Kasumi-1 (cell line): ENCODE measurements at places on chromosomes 2 and 18.

- peak; percentile 72 for DNase-seq
Observed at GRCh38 chr18:12278741-12279682, 24.9 kb downstream of the CIDEA start.

DNA sequence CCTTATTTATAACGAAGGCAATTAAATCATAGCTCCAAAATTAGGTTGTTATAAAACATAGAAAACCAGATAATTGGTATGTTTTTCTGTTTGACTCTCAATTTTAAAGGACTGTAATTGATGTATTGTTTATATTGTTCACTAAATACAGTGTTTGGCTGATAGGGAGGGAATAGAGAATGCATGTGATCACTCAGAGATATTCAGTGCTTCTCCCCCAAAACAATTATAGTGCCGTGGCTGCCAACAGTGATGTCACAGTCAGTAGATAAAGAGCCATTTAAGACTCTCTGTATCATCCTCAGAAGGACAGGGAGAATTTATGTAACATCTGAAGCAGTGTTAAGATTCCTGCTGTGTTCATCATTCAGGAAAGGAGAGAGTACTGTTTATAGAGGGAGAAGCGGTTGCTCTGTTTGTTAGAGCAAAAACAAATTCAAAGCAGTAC lies 69.6 kb downstream of the PHLPP1 start:
- no peak for DNase-seq

DNA sequence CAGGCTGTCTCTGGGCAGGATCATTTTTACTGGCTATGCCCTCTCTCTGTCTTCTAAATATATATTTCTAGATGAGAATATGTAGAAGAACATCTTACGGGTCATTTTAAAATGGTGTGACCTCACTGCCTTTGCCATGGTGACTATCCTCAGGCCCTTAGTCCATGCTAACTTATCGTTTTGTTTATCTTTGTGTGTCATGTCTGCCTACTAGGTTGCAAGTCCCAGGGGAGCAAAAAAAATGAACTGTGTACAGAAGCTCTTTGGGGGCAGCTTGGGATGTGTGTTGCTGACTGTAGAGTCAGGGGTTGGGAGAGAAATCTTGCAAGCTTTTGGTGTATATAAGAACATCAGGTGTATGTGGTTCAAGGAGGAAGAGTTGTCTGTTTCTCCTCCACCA lies 11.0 kb downstream of the CPSF3 start:
- DNase-seq, result no peak

- peak; percentile 5 for DNase-seq
Observed at GRCh38 chr18:75173125-75173432, 35.9 kb downstream of the PTGR3 start.

DNA sequence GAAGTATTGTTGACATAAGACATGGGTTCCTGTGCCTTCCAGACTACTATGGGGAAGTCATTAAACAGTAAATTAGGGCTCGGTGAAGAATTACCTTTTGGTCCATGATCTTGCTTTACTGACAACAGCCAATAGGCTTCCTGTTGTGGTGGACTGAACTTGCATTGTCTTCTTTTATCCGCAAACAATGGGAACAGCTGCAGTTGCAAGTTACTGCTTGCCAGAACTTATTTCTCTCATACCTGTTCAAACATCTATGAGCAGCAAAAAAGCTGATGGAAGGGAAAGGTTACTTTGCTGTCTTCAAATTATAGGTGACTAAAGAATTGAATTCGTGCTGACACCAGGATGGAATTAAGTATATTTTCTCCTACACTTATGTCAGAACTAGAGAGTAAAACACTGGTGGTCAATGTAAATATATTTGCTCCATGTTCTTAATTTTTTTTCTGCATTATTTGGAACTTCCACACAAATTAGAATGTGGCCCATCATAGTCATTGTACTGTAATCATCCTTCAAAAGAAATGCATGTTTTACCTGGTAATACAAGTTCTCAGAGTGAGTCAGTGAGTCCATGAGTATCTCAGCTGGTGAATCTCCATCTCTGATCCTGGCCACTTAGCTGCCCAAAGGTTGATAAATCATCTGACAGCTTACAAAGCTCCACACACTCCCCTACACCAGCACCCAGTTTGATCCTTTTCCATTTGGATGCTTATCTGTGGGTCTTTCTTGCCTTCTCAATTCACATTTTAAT lies 37.3 kb upstream of the RNF152 start:
- no peak for DNase-seq

DNA sequence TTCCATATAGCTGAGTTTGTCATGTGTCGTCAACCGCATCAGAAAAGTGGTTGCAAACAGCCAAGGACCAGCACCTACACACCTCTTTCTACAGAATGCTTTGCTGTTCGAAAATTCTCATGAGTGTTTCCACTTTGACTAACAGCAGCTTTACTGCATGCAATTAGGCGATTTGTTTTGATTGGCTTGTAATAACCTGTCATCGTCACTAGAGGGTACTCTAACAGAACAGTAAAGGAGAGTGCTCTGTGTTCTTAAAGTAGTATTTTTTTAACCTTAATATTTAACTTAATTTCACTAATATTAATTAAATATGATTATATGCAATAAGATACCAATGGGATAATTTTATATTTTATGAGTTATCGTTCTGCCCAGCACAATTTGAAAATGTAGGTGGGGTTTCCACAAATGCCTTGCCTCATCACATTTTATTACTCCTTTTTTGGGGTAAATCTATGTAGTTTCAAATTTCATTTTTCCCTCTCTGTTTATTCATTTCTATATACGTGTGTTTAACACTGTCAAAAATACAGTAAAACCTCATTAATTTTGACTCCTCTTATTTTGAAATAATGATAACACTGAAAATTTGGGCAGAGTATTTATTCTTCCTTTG lies 502.2 kb downstream of the NRXN1 start:
- DNase-seq, result peak; percentile 62

DNA sequence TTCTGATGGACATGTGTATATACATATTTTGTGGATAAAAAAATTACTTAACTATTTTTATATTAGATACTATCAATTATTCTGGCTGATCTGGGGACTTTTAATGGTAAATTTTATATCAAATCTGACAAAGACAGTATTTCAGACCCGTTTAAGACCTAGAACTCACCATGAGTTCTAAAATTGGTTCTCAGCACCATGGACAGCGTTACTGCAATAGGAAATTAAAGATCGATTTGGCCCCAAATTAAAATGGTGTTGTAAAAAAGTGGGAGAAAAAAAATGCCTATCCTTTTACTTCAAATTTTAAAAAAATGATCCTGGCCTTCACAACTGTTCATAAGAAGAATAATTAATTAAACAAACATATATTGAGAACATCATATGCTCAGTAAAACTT lies 919 bp upstream of the SCN2A start:
- DNase-seq, result peak; percentile 31

DNA sequence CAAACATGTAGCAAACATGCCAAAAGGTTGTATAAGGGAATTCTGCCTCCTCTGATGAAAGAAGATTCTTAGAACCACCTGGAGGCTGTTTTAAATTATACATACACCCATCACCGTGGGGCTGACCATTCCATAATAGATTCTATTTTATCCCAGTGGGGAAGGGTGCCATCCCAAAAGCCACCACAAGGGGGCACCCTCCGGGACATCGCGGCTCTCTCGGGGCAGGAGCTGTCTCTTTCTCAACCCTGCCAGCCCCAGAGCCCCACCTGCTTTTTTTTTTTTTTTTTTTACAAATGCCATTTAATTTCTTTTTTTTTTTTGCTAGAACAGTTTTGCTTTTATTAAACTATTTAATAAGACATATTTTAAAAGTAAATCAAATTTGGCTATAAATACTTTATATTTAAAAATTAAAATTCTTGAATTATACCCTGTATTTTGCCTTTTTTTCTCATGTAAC lies 8.6 kb upstream of the MTCL1 start:
- DNase-seq, result peak; percentile 29

- no peak for DNase-seq
Observed at GRCh38 chr2:240247241-240247867, 106.9 kb upstream of the OTOS start.

DNA sequence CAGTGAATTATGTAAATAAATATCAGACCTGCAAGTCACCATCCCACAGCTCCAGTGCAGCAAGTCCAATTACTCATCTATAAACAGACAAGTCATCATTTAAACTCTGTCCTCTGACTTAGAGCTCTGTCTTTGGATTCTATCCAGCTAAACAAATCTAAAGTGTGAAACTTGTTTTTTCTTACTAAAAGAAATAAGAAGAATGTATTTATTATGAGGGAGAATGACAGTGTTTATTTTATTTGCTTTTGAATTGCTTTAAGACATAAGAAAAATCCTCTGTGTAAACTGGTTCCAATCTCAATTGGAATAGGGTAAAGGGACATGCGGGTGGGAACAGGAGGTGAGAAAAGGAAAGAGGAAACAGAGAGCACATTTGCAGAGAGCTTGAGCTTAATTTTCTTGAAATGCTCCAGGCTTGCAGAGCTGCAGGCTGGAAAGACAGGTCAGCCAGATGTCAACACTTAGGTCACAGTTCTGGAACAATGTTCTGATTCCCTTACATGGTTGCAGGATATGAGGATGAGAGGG lies 355.8 kb downstream of the MEIS1 start:
- DNase-seq, result no peak

GRCh38 chr2:83827618-83828017 lies 631.5 kb downstream of the SUCLG1 start:
- DNase-seq, result no peak

DNA sequence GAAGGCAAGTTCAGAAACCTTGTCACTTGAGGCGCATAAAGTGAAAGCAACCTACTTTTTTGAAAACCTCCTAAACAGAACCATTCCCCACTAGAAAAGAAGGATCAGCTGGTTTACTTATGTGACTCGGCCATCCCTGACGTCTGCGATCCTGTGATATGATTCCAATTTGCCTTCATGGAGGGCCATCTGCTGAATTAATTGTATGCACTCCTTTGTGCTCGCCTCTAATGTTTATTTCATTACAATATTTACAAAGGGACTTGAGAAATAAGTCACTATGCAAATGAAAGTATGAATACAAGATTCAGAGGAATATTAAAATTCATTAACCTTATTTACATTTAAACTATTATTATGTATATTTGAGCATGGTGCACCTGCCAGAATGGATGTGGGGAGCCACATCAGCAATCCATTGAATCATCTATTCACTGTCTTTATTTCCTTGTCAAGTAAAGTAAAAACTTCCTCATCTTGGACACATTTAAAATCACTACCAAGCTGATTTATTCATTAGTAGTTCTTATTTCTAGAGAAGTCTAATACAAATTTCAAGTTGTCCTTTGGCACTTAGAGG lies 96.5 kb downstream of the RBM43 start:
- no peak for DNase-seq

GRCh38 chr18:46332921-46333341 lies 228.7 kb downstream of the HAUS1 start:
- DNase-seq, result no peak

GRCh38 chr2:178363252-178363651 lies 87.7 kb downstream of the PRKRA start:
- no peak for DNase-seq

GRCh38 chr2:39484620-39485495 lies 47.8 kb upstream of the MAP4K3 start:
- no peak for DNase-seq

DNA sequence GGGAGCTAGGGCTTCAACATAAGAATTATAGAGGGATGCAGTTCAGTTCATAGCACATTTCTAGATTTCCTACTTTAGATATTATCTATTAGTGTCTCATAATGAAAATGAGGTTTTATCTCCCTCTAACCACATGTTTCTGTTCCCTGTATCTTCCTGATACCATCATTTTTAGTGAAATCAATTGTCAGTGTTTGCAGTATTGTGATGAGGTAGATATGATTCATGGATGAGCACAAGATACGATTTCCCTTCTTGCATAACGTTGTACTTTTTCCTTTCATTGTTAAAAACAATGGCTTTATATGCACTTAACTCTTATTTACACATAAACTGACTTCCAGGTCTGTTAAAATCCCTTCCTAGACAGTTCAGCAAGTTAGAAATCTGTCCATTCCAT lies 211.4 kb downstream of the ZBTB7C start:
- no peak for DNase-seq

DNA sequence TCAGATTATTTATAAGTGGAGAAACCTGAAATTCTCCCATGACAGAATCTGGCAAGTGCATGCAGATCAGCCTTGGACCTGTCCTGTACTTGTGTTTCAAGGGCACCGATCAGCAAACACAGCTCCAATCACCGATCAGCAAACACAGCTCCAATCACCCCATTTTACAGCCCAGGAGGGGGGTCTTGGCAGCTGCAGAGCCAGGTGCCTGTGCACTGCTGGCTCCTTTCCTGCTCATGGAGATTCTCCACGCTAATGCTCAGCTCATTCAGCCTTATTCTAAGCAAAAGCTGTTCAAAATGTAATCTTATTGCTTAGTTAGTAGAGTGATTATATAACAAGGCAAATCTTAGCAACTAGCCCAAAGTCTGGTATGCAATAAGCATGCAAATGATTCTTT lies 623.1 kb upstream of the HS6ST1 start:
- no peak for DNase-seq

DNA sequence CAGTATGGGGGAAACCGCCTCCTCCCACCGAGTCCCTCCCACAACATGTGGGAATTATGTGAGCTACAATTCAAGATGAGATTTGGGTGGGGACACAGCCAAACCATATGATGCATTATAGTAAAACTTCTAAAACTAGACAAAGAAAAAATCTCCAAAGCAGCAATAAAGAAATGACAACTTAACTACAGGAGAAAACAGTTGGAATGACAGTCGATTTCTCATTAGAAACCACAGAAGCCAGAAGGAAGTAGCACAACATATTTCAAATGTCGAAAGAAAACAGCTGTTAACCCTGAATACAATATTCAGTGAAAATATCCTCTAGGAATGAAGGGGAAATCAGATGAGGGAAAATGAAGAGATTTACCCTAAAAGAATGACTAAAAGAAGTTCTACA lies 53.5 kb upstream of the TCF4 start:
- DNase-seq, result no peak

- no peak for DNase-seq
Observed at GRCh38 chr2:147594038-147594437, 250.8 kb upstream of the ACVR2A start.

DNA sequence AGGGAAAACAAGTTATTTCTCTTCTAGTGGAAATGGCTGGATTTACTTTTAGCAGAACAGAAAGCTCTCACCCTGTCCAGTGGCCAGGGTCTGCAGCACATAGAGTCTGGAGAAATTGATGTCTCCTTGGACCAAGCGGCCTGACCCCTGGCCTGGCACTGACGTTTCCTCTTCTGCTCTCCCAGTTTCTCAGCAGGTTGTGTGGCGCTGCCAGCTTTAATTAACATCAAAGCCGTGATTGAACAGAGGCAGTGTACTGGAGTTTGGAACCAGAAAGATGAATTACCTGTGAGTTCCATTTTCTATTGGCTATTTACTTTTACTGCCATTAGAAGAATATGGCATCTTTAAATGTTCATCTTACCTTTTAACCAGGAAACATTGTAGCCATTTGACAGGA lies 20.9 kb downstream of the CD8A start:
- DNase-seq, result no peak

- DNase-seq, result no peak
Observed at GRCh38 chr18:22439447-22439846, 21.7 kb upstream of the CTAGE1 start.

GRCh38 chr18:50338715-50339114 lies 36.1 kb upstream of the SKA1 start:
- no peak for DNase-seq
